ENCODE measurements at places on chromosomes 4 and X.

- DNase-seq: no peak
Measured at GRCh38 chr4:81562093-81562492, 90.4 kb upstream of the RASGEF1B start.

DNA sequence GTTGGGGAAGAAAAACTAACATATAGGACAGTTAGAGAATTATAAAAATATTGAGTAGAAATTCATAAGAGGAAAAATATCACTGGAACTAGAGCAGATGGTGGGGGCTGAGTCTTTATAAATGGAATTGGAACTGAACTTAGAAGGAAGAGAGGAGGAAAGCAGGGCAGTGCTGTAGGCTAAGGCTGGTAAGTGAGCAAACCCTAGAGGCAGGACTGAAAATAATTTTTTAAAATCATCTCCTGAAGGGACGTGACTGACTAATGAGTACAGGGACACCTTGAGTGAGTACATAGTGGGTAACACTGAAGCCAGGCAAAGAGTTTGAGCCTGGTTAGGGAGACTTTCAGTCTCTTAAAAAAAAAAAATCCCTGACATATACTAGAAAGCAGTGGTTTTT lies 63.3 kb downstream of the GALNT7 start:
- DNase-seq: no peak

DNA sequence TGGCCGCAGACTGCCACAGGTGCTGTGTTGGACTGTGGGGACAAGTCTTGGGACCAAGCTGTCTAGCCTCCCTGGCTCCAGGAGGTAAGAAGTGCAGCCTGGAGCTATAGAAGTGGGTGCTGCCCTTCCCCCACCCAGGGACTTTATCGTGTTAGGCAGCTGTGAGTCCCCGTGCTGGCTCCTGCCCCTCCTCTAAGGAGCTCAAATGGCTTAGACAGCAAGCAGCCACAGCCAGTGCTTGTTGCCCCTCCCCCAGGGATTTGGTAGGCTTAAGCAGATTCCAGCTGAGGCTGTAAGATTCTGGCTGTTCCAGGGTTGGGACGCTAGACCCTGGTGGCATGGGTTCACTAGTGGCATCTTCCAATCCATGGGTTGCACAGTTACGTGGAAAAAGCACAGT lies 979.4 kb upstream of the PCDH10 start:
- no peak for DNase-seq

DNA sequence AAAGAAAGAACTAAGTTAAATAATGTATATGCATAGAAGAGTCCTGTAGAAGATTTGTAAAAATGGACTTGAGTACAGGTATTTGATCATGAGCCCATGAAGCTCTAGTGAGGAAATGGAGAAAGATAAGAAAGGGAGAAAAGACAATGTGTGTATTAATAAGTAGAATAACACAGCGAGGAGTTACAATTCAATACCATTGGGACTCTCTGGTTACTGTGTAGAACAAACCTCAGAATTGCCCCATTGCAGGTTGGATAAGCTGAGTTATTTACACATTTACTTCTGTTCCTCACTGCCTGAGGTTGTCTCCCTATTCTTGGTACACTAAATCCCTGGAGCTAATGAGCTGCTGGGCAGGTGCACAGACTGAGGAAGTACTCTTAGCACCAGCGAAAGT lies 33.3 kb downstream of the BANK1 start:
- no peak for DNase-seq

GRCh38 chr4:16687011-16687410 lies 211.4 kb downstream of the LDB2 start:
- DNase-seq: no peak

GRCh38 chrX:132883358-132883915 lies 75.0 kb downstream of the HS6ST2 start:
- DNase-seq: no peak
